Activated T-cell treated with anti-CD3 and anti-CD28 coated beads, Interleukin-2, amount 50 U/mL, for 72 hours (primary cell): ENCODE measurements at places on chromosomes 1 and 21. TPM values are rescaled to one million over a fixed set of nuclear protein-coding genes. Genes with fewer than 3 reads are reported as not detected.
A peak's percentile ranks its signal among the peaks of the same experiment; 100 is the strongest.

DNA sequence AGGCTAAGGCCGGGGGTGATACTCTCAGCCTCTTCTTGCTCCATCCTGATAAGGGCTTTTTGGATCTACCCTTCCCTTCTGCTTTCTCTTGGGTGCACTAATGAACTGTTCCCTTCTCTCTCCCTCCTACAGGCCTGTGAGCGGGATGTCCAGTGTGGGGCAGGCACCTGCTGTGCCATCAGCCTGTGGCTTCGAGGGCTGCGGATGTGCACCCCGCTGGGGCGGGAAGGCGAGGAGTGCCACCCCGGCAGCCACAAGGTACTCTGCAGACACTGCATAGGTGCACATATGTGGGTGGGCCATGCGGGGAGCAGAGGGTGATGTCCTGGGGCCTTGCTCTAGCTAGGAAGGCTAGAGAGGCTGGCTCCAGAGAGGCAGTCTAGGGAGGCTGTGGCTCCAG, 2.9 kb downstream of the PROK1 start:
- no peak overlapping the region for H3K27ac ChIP-seq
- peaks cover 12% of the 10 kb centered on the region for H3K27me3 ChIP-seq
- no peaks in the 10 kb centered on the region for H3K36me3 ChIP-seq
- H3K4me1 ChIP-seq, result no peaks in the 10 kb centered on the region
- H3K4me3 ChIP-seq, result no peak overlapping the region

DNA sequence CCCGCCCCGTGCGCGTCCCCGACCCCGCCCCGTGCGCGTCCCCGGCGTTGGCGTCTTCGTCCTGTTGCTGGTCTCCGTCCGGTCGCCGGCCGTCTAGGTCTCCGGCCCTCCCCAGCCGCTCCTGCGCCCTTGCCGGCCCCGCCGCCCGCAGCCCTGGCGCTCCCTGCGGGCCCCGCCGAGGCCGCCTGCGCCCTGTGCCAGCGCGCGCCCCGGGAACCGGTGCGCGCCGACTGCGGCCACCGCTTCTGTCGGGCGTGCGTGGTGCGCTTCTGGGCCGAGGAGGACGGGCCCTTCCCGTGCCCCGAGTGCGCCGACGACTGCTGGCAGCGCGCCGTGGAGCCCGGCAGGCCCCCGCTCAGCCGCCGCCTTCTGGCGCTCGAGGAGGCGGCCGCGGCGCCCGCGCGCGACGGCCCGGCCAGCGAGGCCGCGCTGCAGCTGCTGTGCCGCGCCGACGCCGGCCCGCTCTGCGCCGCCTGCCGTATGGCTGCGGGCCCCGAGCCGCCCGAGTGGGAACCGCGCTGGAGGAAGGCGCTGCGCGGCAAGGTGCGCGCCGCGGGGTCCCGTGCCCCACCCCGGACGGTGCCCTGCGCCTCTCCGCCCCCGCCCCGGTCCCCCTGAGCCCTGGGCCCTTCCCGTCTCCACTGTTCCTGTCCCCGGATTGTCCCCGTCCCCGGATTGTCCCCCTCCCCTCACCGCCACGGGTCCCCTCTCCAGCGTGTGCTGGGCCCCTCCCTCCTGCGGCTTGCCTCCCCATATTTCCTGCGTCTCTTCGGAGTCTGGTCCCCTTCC, at the start of gene RNF187:
Gene RNF187, plus strand, starts transcription at position 47 of the 789 bp plus-strand sequence.
- peaks cover 26% of the 10 kb centered on the region for H3K36me3 ChIP-seq
- H3K27me3 ChIP-seq, result no peaks in the 10 kb centered on the region
- DNase-seq, result peak; percentile 52
- peak within 1 kb of the TSS; percentile 100 for H3K27ac ChIP-seq
- H3K4me3 ChIP-seq, result peak within 1 kb of the TSS; percentile 92

DNA sequence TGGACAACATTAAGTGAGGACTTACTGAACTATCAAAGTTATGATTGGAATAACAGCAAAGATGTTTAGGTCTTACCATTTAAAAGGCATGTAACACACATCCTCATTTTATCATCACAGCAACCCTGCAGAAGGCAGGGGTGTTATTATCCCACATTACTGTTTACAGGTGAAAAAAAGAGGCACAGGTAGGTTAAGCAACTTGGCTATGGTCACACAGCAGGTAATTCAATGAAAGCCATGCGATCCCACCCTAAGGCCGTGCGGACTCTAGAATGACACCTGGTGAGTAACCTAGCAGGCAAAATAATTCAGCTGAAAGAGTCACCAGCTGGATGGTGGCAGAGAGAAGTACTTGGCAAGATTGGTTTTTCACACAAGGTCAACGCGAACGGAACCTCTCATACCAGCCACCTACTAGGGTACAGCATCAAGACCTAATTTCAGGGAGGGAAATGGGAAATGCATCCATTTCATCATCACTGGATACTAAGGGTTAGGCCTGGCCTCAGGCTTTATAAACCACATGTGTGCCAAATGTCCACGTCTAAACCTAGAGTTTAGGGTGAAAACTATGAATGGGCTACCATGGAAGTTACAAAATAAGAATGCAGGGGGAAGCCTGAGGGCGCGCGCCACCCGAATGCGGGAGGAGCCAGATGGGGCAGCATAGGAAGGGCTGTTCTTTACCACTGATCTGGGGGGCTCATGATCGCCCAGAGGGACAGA, 85.3 kb downstream of the SLC66A1 start:
- no peak overlapping the region for H3K27ac ChIP-seq
- DNase-seq, result no peak
- H3K27me3 ChIP-seq, result no peaks in the 10 kb centered on the region

GRCh38 chr1:198655459-198656121, 16.8 kb downstream of the PTPRC start:
- H3K27me3 ChIP-seq, result no peaks in the 10 kb centered on the region
- no peak for DNase-seq
- peak overlapping the region; percentile 99 for H3K27ac ChIP-seq
- peaks cover 8% of the 10 kb centered on the region for H3K36me3 ChIP-seq
- H3K4me3 ChIP-seq, result peak overlapping the region; percentile 76
- peaks cover 88% of the 10 kb centered on the region for H3K4me1 ChIP-seq

- no peaks in the 10 kb centered on the region for H3K36me3 ChIP-seq
- no peaks in the 10 kb centered on the region for H3K27me3 ChIP-seq
- no peak overlapping the region for H3K27ac ChIP-seq
- no peak overlapping the region for H3K4me3 ChIP-seq
- no peak for DNase-seq
Observed at GRCh38 chr1:236021424-236022135, 43.3 kb downstream of the NID1 start.

GRCh38 chr1:245361065-245361464, 206.3 kb downstream of the KIF26B start:
- no peak for DNase-seq
- H3K4me1 ChIP-seq, result peaks cover 4% of the 10 kb centered on the region
- no peak overlapping the region for H3K4me3 ChIP-seq

DNA sequence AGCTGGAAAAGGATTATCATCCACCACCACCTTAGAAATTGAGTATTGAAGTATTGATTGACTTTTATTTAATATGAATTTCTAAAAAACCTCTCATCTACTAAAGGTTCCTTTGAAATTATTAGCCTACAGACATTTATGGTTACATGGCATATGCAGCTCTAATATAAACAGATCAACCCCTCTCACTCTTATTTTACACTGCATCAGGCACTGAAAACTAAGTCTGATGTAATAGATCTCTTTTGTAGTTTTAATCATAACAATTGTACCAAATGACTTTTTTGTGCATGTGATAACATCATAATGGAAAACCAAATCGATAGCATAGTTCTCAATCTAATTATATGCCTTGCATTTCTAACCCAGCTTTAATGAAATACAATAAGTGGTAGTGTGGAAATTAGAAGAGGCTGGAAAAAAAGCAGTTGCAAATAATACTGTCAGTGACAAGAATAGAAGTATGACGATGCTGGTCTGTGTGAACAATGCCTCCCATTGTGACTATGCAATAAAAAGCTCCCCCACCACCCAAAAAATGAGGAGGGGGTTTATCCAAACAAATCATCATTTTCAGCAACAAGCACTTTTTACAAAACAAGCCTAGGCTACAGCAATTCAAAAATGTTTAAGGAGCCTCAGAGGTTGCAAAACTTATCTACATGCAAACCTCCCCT, 426.5 kb upstream of the NFIA start:
- no peaks in the 10 kb centered on the region for H3K27me3 ChIP-seq
- no peaks in the 10 kb centered on the region for H3K36me3 ChIP-seq
- no peak for DNase-seq
- no peaks in the 10 kb centered on the region for H3K4me1 ChIP-seq
- H3K27ac ChIP-seq, result no peak overlapping the region

- H3K27ac ChIP-seq, result no peak overlapping the region
- H3K4me3 ChIP-seq, result no peak overlapping the region
- no peaks in the 10 kb centered on the region for H3K4me1 ChIP-seq
- DNase-seq, result no peak
- H3K36me3 ChIP-seq, result peaks cover 4% of the 10 kb centered on the region
Observed at GRCh38 chr1:15543589-15544568, 17.2 kb downstream of the DNAJC16 start.

DNA sequence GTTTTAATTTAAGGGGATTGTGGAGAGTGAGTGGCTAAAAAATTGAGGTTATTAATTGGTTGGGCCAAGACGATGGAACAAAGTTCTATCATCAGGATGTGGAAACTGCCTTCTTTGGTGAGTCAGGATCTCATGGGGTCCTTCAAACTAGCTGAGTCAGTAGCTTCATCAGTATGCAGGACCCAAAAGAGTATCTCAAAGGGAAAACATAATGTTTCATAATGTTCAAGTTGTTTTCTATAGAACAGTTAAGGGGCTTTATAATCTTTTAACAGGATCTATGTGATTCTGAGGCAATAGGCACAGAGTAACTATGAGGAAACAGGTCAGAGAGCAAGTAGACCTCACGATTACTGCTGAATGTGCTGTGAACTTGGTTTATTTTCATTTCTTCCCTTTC, 3.2 kb upstream of the OLFML2B start:
- H3K36me3 ChIP-seq, result no peaks in the 10 kb centered on the region
- no peak for DNase-seq
- no peak overlapping the region for H3K27ac ChIP-seq
- H3K4me3 ChIP-seq, result no peak overlapping the region
- peaks cover 66% of the 10 kb centered on the region for H3K27me3 ChIP-seq

- peaks cover 8% of the 10 kb centered on the region for H3K36me3 ChIP-seq
- no peaks in the 10 kb centered on the region for H3K27me3 ChIP-seq
- H3K4me1 ChIP-seq, result peaks cover 69% of the 10 kb centered on the region
- no peak overlapping the region for H3K4me3 ChIP-seq
- DNase-seq, result no peak
Observed at GRCh38 chr1:244445320-244446181, 6.2 kb downstream of the ADSS2 start.

DNA sequence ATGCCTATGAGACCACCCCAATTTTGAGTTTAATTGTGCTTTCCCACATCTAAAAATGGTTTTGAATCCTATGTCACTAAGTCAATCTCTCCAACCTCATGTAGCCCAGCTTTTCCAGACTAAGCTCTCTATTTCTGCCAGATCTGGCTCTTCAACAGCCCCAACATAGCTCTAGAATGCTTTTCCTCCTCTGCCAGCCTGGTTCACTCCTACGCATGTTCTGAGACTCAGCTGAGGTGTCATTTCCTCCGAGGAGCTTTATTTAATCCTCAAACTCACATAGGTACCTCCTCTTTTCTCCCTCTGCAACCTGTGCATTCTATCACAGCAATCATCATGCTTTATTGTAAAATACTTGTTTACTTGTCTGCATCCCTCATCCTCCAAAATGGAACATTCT, 517.8 kb upstream of the BEND5 start:
- H3K4me1 ChIP-seq, result no peaks in the 10 kb centered on the region
- H3K4me3 ChIP-seq, result no peak overlapping the region
- DNase-seq, result no peak
- H3K27ac ChIP-seq, result no peak overlapping the region
- H3K36me3 ChIP-seq, result peaks cover 2% of the 10 kb centered on the region

DNA sequence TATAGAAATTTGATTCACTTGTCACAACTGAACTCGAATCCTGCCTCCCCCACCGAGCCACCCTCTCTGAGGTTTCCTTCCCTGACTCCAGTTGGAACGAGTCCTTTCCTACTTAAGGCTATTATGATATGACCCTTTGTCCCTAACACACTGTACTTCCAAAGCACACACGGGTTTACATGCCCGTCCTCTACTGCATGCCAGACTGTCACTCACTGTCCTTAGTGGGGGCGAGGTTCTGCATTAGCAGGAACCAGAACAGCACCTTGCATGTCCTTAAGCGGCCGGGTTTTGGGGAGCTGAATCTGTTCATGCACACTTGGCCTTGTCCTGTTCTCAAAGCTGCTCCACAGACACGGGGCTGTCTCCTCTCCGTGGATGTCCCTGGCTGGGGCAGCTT, 164.6 kb upstream of the KCNJ6 start:
- H3K27me3 ChIP-seq, result no peaks in the 10 kb centered on the region
- no peak for DNase-seq

- H3K36me3 ChIP-seq, result peaks cover 5% of the 10 kb centered on the region
- H3K27me3 ChIP-seq, result no peaks in the 10 kb centered on the region
- no peak overlapping the region for H3K27ac ChIP-seq
- H3K4me3 ChIP-seq, result no peak overlapping the region
- DNase-seq, result no peak
Observed at GRCh38 chr1:187032316-187032981, 203.7 kb downstream of the PLA2G4A start.

GRCh38 chr1:205230982-205231381, 3.2 kb downstream of the TMCC2 start:
- peak overlapping the region; percentile 25 for H3K4me3 ChIP-seq
- peaks cover 14% of the 10 kb centered on the region for H3K27me3 ChIP-seq
- no peaks in the 10 kb centered on the region for H3K36me3 ChIP-seq
- DNase-seq, result no peak
- peaks cover 75% of the 10 kb centered on the region for H3K4me1 ChIP-seq
- no peak overlapping the region for H3K27ac ChIP-seq

DNA sequence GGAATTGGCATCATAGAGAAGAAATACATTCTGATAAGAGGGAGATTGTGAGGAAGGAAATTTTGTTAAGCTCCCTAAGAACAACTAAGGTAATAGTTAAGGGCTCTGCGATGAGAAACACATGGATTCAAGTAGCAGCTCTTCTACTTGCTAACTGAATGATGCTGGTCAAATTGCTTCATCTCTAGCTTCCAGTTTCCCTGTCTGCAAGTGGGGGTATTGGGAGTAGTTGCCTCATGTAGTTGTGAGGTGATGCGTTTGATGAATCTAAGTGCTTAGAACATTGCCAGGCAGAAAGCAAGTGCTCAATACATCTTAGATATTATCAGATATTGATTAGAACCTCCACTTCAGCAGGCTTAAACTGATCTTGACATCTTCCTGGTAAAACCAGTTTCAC, 84.8 kb downstream of the CD58 start:
- H3K27ac ChIP-seq, result no peak overlapping the region
- no peak for DNase-seq
- H3K27me3 ChIP-seq, result no peaks in the 10 kb centered on the region
- H3K36me3 ChIP-seq, result no peaks in the 10 kb centered on the region

Gene MROH9
- not detected for total RNA-seq

Gene AUNIP
- total RNA-seq, result 9.9 TPM

Gene CRYBG2
- 1.6 TPM for total RNA-seq
